ENCODE measurements at places on chromosomes 1 and 21.

DNA sequence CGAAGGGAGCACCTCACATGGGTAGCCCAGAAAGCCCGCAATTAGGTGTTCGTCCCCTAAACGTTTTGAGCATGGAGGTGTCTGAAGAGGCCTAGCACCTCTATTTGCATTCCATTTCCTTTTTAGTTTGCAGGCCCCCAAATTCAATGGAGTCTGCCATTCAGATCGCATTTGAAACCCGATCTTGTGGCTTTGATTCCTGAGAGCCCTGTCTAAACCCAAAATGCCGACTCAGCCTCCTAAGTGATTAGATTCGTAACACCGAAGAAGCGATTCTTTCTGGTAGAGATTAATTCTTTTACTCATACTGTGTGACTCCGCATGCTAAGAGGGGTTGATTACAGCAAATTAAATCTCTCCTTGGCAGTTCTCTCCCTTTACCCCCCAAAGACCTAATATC, 415.2 kb upstream of the KAZN start:
- no peak for DNase-seq

- peak; percentile 83 for DNase-seq
Observed at GRCh38 chr1:2786329-2787162, 14.9 kb downstream of the TTC34 start.

DNA sequence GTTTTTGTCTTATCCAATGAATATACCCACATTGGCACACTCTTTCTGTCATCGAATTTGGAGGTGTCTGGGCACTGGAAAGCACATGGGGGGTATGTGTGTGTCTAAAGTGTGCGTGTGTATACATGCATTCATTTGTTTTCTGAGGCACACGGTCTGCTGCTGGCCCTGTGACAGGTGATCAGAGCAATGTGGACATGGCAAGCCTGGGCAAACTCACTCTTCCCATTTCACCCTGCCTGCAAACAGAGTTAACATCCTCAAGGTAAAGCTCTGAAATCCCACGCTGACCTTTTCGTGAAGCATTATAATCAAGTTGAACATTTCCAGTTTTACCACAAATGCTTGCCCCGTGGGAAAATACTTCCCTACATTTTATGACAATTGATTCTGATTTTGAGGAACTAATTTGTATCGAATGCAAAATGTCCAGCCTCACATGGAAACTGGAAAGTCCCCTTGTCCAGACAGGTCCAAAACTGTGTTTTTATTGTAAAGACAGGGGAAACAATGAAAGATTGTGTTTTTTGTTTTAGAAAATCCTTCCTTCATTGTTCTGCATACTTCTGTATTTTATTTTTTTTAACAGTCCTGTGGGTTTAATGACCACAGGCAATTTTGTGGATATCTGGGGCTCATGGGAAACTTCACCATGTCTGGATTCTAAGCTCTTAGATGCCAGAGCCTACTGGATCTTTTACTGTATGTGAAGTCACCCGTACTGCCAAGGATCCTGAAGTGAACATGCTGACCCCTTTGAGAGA, 160.9 kb downstream of the PBX1 start:
- no peak for DNase-seq

DNA sequence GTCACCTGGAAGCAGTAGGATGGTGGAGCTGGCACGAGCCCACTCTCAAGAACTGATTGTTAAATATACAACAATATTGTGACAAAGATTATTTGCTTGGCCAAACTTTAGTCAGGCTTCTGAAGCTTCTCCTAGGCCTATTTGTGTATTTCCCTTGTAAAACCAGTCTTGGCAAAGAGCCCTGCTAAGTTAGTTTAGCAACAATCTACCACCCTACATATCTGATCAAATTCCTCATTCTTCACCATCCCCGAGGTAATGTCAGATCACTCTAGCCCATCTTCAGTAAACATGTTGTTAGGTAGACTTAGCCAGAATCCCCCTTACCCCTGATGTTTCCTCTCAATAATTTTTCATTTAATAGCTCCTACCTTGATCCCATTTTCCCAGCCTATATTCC, 39.6 kb downstream of the XCL1 start:
- DNase-seq, result no peak

GRCh38 chr1:208855403-208855802, 611.2 kb upstream of the PLXNA2 start:
- DNase-seq, result no peak

DNA sequence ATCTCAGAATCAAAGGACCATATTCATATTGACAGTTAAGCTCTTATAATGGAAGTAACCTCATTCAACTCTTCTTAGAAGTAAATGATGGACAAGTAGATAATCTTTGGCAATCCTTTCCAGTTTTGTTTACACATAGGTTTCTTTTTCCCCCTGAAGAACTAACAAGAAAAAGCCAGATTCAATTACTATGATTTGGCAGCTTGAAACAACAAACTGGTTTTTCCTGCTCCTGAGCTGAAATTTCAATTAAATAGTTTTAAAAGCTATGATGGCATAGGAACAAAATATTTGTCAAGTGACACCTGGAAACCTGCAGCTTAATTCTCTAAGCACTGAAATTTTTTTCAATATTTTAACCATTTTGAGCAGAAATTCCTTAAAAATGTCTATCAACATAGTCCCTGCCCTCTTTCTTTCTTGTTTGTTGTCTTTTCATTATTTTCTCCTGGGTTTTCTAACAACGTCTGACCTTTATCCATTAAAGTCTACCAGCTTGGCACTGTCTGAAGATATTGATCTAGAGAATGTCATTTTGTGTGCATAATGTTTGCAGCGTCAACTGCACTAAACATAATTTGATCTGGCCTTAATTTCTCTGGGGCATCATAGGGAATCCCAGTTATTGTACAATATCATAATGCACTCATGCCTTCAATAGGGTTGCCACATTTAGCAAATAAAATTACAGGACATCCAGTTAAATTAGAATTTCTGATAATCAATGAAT, 4.0 kb upstream of the SLC35A3 start:
- DNase-seq, result no peak

GRCh38 chr1:39590546-39590945, 14.0 kb upstream of the PABPC4 start:
- no peak for DNase-seq

DNA sequence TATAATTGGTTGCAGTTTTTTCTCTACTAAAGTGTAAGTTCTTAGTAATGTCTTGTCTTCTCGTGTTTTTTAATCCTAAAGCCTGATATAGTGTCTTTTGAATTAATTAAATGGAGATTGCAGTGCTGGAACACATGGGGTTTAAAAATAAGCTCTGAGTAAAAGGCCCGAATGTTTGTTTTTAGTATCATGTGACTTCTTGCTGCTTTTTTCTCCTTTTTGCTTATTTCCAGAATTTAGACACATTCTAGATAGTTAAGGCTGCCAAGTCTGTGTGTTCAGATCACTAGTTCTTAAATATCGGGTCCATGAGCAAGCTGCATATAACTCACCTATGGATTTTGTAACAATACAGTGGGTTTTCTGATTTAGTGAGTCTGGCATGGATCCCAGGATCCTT, 27.5 kb downstream of the KCTD3 start:
- DNase-seq, result no peak

DNA sequence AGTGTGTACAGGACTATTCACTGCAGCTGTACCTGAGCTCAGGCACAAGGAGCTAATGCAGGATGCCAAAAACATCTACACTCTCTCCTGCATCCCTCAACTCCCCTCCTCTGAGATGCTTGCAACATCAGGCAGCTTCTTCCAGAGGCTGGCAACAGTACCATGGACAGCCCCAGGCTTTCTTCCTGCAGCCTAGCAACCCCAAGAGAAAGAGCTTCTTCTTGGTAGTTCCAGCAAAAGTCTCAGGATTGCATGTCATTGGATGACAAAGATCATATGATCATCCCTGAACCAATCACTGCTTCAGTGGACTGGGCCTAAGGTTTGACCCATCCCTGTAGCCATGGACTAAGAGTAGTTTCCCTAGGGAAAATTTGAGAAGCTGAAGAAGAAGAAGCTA, 46.7 kb downstream of the CAMK2N1 start:
- DNase-seq, result peak; percentile 25

- DNase-seq, result no peak
Observed at GRCh38 chr1:174656409-174657059, 208.8 kb downstream of the GPR52 start.

DNA sequence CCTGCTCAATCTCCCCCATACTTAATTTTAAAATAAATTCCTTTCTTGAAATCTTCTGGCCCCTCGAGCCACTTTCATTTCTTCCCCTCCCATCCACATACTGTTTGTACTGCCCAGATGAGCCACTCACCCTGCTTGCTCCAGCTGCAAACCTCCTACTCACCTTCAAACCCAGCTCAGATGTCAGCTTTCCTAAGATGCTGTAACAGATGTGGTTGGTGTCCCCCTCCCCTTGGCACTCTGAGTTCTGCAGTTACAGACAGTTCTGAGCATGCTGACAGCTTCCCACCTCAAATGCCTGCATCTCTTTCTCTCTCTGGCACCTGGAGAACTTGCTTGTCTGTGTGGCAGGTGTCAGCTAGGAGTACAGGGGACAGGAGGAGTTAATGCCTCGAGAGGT, 106.7 kb downstream of the PTPRU start:
- DNase-seq, result no peak

- DNase-seq, result no peak
Observed at GRCh38 chr1:101216623-101217022, 20.2 kb upstream of the S1PR1 start.

DNA sequence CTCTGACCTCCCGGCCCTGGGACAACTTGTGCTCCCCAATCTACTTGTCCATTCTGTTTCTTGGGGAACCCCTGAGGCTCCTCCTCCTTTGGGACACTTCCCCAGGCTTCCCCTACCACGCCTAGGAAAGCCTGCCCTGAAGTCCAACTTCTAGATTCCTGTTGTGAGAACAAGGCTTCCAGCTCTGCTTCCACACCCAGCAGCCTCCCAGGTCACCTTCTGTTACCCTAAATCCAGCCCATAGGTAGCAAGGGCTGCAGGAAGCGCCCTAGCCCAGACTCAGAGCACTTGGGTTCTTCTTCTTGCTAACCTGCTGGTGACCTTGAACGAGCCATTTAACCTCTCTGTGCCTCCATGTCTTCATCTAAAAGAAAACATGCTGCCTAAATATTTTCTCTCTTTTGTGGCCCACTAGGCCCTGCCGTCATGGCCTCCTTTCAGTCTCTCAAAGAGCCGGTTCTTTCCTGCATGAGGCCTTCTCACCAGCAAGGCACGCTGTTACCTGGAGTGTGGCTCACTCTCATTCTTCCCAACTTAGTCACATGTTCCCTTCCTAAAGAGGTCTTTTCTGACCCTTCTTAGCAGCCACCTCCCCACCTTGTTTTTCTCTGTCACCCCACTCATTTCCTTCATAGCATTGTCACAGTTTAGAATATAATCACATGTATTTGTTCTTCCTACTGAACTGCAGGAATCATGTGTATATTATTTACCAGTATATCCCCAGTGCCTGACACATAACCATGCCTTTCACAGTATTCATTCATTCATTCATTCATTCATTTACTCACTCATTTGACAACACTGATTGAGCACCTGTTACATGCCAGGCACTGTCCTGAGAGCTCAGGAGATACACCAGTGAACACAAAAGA, 1.4 kb downstream of the CAPN2 start:
- peak; percentile 46 for DNase-seq
